B cell (primary cell): ENCODE measurements at places on chromosomes 1 and 21. TPM values are rescaled to one million over a fixed set of nuclear protein-coding genes. Genes with fewer than 3 reads are reported as not detected.

DNA sequence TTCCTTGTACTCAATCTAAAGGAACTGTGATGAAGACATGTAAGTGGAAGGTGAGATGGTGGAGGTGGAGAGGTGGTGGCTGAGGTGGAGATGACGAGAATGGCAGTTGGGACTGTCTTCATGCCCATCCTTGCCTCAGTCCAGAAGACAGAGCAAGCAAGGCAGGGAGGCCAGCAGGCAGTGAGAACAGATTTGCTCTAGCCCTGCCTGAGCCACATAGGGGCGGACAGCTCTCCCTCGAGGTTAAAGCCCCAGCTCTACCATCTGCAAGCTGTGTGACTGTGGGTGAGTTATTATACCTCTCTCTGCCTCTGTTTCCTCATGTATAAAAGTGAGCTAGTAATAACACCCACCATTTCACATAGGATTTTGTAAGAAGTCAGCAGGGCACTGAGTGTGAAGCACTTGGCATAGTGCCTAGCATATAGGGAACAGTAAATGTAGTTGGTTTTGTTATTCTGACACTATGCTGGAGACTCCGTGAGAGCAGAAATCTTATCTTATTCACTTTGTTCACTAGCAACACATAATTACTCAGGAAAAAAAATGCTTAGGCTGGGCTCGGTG lies 4.8 kb upstream of the FAM110D start:
- H3K27me3 ChIP-seq: peaks cover 44% of the 10 kb centered on the region
- H3K36me3 ChIP-seq: no peaks in the 10 kb centered on the region
- H3K4me3 ChIP-seq: no peak overlapping the region
- no peak overlapping the region for H3K27ac ChIP-seq
- H3K4me1 ChIP-seq: peaks cover 7% of the 10 kb centered on the region

- H3K27me3 ChIP-seq: no peaks in the 10 kb centered on the region
- no peak overlapping the region for H3K27ac ChIP-seq
- H3K4me1 ChIP-seq: no peaks in the 10 kb centered on the region
- H3K36me3 ChIP-seq: no peaks in the 10 kb centered on the region
- H3K4me3 ChIP-seq: no peak overlapping the region
These were observed 281.0 kb upstream of the RUNX1 start for GRCh38 chr21:35329940-35330660.

GRCh38 chr1:14363707-14364413 lies 234.6 kb upstream of the KAZN start:
- H3K36me3 ChIP-seq: no peaks in the 10 kb centered on the region
- H3K4me3 ChIP-seq: no peak overlapping the region
- no peak overlapping the region for H3K27ac ChIP-seq
- DNase-seq: no peak
- H3K4me1 ChIP-seq: no peaks in the 10 kb centered on the region

DNA sequence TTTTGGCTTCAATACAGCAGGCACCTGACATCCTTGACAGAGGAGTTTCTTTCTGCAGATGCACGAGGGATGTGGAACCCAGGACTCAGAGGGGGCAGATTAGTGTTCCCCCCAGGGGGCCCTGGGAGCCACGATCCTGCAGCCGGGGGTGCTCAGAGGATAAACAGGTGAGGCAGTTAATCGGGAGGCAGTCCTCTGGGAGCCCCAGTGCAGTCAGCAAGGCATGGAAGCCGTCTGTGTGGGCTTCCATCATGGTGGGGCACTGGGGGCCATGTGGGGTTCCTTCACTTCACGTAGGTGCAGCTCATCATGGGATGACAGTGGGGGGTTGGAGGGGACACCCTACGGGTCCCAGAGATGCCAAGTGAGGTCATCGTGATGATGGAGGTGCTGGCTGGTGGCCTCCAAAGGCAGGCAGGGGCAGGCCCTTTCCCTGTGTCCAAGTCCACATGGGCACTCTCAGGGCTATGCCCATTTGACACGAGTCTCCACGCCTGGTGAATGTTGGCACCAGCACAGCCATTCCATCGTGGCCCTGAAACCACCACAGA lies 59.3 kb upstream of the ABCG1 start:
- H3K27me3 ChIP-seq: peaks cover 3% of the 10 kb centered on the region
- H3K4me1 ChIP-seq: peaks cover 11% of the 10 kb centered on the region
- no peak overlapping the region for H3K4me3 ChIP-seq
- no peak for DNase-seq
- H3K27ac ChIP-seq: no peak overlapping the region

- H3K4me1 ChIP-seq: peaks cover 4% of the 10 kb centered on the region
- no peak overlapping the region for H3K27ac ChIP-seq
- H3K36me3 ChIP-seq: no peaks in the 10 kb centered on the region
- no peak for DNase-seq
- H3K27me3 ChIP-seq: peaks cover 2% of the 10 kb centered on the region
These were observed 58.3 kb upstream of the KCNH1 start for GRCh38 chr1:211192227-211192626.

- no peaks in the 10 kb centered on the region for H3K36me3 ChIP-seq
- no peak overlapping the region for H3K27ac ChIP-seq
- no peak overlapping the region for H3K4me3 ChIP-seq
- DNase-seq: no peak
- H3K4me1 ChIP-seq: peaks cover 2% of the 10 kb centered on the region
- peaks cover 12% of the 10 kb centered on the region for H3K27me3 ChIP-seq
These were observed 4.9 kb downstream of the PBX1 start for GRCh38 chr1:164563721-164564360.

MPL gene
- polyA plus RNA-seq: not detected in 2 replicates

VANGL1 gene
- 0.21 and 0.35 TPM in 2 replicates for polyA plus RNA-seq

AMIGO1 gene
- polyA plus RNA-seq: 0.19 and 0.20 TPM in 2 replicates

SLC44A3 gene
- polyA plus RNA-seq: not detected in 2 replicates

IFI44L gene
- polyA plus RNA-seq: 3.7 and 9.1 TPM in 2 replicates
